Bronchial epithelial cell (primary cell): ENCODE measurements at places on chromosomes 4 and X.
A peak's percentile ranks its signal among the peaks of the same experiment; 100 is the strongest.

GRCh38 chr4:18021720-18022571 lies at the start of gene LCORL:
TSS of gene LCORL (minus strand) at chr4:18021755. CDS start at chr4:18021751, 4 bp downstream.
- DNase-seq: peak; percentile 90

DNA sequence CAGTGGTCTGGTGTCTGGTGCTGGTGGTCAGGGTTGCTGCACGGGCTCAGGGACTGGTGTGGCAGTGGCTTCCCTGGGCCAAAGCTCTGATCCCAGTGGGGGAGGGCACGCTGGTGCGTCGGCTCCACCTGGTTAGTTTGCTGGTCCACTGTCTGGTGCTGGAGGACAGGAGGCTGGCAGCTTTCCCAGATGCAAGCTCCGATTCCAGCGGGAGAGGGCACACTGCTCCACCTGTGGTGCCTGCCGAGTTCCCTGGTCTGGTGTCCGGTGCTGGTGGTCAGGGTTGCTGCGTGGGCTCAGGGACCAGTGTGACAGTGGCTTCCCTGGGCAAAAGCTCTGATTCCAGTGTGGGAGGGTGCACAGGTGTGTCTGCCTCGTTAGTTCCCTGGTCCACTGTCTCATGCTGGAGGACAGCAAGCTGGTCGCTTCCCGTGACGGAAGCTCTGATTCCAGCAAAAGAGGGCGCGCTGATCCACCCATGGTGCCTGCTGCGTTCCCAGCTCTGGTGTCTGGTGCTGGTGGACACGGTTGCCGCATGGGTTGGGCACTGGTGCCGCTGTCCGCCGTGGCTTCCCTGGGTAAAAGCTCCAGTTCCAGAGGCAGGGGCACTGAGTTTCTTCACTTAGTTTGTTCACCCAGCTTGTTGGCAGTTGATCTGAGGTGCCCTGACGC lies 5.8 kb downstream of the VMA21 start:
- DNase-seq: no peak

DNA sequence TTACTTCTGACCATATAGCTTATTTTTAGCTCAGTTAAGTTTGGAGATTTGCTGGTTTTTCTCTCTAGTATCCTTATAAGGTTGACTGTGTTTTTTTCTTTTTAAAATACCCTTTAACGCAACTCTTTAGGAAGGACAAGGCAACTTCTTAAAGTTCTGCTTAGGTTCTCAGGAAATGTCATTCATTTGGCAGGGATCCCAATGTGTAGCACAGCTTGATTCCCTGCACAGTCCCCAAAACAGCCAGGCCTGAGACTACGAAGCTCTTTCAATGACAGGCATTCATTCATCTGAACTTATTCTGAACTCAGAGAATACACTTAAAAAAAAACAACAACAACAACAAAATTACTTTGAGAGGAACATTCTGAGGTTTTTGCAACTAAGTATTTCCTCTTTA lies 1765.8 kb downstream of the PCDH7 start:
- no peak for DNase-seq

DNA sequence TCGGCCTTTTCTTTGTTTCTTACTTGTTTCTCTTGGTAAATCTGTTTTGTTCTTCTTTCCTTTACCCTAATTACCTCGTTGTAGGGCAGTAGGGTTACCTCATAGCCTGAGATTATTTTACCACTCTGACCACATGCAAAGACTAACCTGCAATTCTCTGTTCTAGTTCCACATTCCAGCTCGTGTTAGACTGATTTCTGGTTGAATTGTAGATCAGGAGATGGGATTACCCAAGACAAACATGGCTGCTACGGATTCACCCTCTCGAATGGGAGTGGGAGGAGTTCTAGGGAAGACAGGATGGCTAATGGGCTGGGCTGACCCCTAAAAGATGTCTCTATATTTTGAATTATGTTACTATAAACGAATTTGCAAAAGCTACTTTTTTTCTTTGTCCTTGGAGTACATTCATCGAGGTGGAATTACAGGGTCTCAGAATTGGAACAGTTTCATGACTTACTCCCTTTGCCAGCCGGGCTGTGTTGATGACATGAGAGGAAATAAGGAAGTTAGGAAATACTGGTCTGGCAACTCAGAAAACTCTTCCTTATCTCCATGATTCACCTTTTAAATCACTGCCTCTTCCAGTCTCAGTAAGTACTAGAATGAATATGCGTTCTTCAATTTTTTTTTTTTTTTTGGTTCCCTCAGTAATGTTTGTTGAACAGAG lies 36.7 kb upstream of the FBXW7 start:
- peak; percentile 96 for DNase-seq

- DNase-seq: peak; percentile 79
Measured at GRCh38 chr4:53196882-53197771, 168.7 kb downstream of the SCFD2 start.

- no peak for DNase-seq
Measured at GRCh38 chr4:17236686-17237085, 275.2 kb downstream of the QDPR start.

- DNase-seq: no peak
Measured at GRCh38 chr4:110154582-110154981, 43.8 kb downstream of the ELOVL6 start.

DNA sequence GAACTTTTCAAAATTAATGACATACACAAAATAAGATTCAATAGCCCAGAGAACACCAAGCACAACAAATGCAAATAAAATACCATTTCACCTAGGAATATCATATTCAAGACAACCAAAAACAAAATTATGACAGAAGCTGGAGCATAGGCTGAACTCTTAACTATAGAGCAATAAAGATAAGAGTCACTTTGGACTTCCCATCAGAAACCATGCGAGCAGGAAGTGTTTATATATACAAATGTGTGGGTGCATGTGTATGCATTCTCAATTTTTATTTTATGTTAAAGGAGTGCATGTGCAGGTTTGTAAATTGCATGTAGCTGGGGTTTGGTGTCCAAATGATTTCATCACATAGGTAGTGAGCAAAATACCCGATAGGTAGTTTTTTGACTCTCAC lies 291.6 kb downstream of the ARAP2 start:
- DNase-seq: no peak

DNA sequence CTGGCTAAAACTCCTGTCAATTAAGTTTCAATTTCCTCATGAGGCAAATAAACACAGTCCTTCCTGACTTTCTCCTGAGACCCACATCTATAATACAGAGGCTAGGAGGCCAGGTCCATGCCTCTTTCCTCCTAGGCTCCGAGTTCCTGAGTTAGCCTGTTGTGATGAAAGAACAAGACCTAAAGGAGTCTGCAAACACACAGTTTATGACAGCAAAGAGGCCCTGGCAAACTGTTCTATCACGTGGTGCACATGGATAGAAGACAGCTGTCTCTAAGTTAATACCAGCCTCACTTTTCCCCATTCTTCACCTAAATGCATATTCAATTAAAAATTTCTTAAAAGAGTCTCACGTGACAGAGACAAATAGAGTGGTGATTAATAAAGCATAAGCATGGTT lies 145.2 kb downstream of the TET2 start:
- DNase-seq: no peak

DNA sequence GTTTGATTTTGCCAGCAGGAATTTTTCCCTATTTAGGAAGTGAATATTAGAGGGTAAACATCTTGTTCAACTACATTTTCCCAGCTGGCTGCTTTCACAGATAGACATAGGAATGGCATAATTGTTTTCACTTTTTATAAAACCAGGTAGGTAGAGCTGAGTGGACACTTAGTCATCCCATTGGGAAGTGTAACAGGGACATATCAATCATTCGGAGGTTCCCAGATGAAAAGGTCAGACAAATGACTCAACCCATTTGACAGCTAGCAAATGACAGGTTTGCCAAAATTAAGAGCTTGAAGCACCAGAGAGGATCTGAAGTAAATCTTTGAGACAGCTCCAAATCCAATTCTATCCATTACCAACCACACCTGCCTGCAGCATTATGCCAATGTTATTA lies 205.3 kb downstream of the SLC39A8 start:
- peak; percentile 66 for DNase-seq

DNA sequence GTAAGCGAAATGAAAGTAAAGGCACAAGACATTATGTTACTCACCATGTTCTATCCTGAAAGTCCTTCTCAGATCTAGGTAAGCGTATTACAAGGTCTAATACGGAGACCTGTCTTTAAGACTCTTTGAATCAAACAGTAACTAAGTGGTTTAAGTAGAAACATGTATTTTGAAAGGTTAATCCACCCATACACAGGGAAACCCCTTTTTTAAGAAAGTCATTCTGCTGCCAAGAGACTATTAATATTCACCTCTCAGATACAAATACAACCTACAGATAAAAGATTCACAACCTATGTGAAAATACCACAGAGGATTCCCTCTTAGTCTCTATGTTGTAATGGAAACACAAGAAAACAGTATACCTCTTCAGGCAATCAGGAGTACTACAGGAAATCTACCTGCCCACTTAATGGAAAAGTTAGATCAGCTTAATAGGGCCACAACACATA lies 63.2 kb upstream of the TNIP3 start:
- peak; percentile 13 for DNase-seq

GRCh38 chr4:27861381-27861787 lies 1000.7 kb downstream of the STIM2 start:
- DNase-seq: peak; percentile 59
